ENCODE measurements at places on chromosomes 3 and 15.
A peak's percentile ranks its signal among the peaks of the same experiment; 100 is the strongest.

GRCh38 chr3:45647148-45647619 lies 42.0 kb upstream of the SACM1L start:
- DNase-seq = peak; percentile 20

GRCh38 chr15:31392761-31393401 lies 66.2 kb downstream of the KLF13 start:
- no peak for DNase-seq

DNA sequence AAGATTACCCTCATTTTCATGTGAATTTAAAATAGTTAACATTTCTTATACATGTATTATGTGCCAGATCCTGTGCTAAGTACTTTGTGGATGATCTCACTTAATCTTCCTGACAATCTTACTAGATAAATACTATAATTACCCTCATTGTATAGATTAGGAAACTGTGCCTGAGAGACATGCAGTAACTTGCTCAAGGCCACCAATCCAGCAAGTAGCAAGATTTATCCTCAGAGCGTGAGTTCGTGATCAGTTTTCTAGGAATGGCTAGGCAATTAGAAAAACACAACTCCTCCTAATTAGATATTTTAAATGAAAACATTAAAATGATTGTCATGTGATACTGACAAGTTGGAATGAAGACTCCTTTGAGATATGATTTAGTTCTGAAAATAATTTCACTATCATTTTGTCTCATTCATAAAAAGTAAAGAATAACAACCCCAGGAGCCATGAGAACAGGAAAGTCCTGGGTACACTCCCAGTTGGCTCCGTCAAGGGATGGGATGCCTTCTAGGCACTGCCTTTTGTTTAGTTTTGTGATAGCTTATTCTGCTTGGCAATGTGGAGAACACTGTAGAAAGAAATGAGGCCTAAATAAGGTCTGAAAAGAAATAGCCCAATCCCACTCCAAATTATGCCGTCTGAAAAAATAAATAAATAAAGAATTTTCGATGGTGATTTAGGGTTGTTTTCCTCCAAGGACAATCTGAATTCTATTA lies 61.3 kb downstream of the FBN1 start:
- no peak for DNase-seq

- DNase-seq = no peak
Observed at GRCh38 chr15:59828861-59829260, 139.7 kb upstream of the BNIP2 start.

DNA sequence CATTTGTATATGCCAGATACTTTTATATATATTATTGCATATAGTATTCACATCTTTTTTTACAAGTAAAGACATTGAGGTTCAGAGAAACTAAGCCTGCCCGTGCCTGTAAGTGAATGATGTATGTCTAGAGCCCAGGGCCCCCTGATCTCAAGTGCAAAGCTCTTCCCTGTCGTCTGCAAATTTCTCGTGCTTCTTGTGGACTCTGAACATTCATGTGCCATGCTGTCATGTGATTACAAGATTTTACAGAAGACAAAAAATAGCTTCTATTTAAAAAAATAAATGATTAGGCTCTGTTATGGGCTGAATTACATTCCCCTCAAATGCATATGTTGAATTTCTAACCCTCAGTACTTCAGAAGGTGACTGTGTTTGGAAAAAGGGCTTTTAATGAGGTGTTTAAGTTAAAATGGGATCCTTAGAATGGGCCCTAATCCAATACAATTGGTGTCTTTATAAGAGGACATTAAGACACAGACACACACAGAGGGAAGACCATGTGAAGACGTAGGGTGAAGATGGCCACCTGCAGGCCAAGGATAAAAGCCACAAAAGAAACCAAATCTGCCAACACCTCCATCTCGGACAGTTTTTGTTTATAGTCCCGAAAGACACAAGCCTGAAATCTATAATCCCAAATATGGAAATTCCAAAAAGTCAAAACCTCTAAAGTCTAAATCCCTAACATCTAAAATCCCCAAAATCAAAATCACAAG lies 3.9 kb upstream of the MASP1 start:
- DNase-seq = no peak

DNA sequence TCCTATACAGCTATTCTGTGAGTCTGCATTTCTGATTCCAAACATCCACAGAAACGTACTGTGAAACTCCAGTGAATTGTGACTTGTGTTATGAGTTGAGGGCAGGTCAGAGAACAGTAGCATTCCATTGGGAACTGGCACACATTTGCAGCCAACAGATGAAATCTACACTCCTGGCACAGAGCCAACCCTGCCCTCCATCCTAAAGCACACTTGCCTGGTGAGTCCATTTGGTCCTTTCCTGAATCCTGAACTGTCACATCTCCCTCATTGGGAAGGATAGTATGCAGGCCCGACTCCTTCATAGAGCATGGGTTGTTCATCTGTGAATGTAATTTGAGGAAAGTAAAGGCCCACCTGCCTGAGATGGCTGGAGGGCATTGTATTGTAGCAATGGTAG lies 314.3 kb upstream of the RASGRP1 start:
- peak; percentile 3 for DNase-seq

DNA sequence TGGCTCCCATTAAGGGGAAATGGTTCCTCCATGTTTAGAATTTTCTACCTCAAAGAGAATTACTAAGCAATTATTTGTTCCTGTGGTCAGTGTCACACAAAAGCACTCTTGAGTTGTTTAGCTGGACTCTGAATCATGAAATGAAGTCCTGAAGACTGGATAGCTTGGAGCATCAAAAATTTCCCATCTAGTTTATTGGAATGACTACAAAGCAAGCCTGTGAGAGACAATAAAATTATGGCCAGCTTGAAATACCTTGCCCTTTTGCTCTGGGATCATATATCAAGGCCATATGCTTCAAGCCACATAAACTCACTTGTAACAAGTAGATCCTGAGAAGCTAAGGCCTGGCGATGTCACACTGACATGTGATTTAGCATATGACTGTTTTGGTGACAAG lies 292.3 kb downstream of the TIGIT start:
- no peak for DNase-seq

- DNase-seq = no peak
Observed at GRCh38 chr3:59692117-59692516, 642.3 kb upstream of the CFAP20DC start.

DNA sequence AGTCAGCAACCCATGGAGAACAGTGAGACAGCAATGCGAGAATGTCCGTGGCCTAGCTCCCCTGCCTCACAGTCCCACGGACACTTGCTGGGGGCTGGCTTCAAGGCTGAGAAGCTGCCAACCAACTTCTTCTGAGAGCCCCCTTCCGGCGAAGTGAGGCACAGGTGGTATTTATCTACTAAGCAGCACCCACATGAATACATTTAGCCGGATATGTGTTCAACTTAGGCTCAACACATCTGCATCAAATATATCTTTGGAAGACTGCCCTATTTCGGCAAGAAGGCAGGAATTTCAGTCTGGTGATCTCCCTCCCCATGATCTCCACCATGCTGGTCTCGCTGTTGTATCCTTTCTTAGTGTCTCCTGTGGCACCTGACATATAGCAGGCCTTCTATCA lies 340.9 kb upstream of the NR2E3 start:
- no peak for DNase-seq

GRCh38 chr15:42665827-42666226 lies 71.1 kb downstream of the CDAN1 start:
- DNase-seq = no peak

- no peak for DNase-seq
Observed at GRCh38 chr3:24158761-24159454, 213.8 kb downstream of the NR1D2 start.

- no peak for DNase-seq
Observed at GRCh38 chr15:98774756-98775497, 126.6 kb downstream of the IGF1R start.

- no peak for DNase-seq
Observed at GRCh38 chr3:171452328-171452727, 7.9 kb downstream of the TNIK start.

Measured in NCI-H510A treated with DMSO at 0.1 percent for 48 hours (cell line).